Activated T-helper 1 cell treated with anti-CD3 and anti-CD28 coated beads, Interleukin-12 subunit alpha, Interleukin-12 subunit beta, Interleukin-2, Interleukin-4 antibody, amounts not matched to agents 30 ng/mL and 10 ng/mL and 1 ng/mL, durations not matched to agents 14 hours and 24 hours and 36 hours (primary cell): ENCODE measurements at places on chromosomes 16 and 17. TPM values are rescaled to one million over a fixed set of nuclear protein-coding genes. Genes with fewer than 3 reads are reported as not detected.

DNA sequence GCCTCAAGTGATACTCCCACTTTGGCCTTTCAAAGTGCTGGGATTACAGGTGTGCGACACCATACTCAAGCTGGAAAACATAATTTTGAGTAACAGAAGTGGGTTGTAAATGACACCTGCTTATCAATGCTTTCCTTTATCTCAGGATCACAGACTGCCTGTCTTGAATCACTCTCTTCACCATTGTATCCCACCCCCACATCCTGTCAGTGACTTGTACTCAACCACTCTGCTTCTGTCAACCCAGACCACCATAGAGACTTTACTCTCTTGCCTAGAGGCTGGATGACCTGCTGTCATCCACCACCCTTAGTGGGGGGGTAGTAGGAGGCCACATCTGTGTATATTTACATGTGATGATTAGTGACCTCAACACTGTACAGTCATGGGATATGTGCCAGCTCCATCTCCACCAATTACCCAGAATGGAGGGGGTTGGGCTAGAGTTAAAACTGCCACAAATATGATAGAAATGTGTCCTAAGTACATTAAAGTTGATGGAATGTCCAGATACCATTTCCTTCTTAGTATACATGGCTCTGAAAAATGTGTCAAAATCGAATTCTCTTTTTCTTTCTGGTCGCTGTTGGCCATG, 338.7 kb downstream of the GRIN2A start:
- H3K27me3 ChIP-seq, result no peaks in the 10 kb centered on the region
- DNase-seq, result no peak
- no peaks in the 10 kb centered on the region for H3K4me1 ChIP-seq

- H3K27me3 ChIP-seq, result no peaks in the 10 kb centered on the region
- H3K4me3 ChIP-seq, result peak overlapping the region; percentile 54
- H3K36me3 ChIP-seq, result peaks cover 20% of the 10 kb centered on the region
Measured at GRCh38 chr17:57604771-57605674, 140.1 kb downstream of the CCDC182 start.

DNA sequence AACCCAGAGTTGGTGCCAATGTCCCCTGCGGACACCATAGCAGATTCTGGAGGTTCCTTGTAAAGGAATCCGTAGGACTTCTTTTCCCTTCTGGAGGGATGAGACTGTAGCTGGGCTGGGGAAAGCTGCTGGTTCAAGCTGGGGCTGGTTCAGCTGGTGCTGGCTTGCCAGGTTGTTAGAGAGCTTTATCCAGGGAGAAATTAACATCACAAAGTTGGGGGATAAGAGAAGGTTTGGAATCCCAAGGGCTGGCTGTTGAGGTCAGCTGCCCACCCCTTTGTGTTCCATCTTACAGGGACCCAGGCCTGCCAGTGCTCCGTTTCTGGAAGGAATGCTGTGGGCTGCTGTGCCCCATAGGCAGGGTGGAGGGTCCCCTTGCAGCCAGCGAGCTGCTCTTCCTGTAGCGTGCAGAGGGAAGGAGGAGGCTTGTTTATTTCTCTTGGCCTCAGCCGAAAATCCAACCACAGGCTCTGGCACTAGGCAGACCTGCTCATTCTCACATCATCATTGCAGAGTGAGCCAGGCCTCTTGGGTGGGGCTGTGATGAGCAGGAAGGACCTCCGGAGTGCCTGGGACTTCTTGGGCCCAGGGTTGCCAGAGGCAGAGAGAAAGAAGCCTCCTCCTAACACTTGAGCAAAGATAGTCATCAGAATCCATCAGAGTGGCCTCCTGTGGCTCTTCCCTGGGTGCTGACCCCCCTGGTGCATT, 251.1 kb downstream of the SEC14L1 start:
- H3K4me1 ChIP-seq, result peaks cover 80% of the 10 kb centered on the region
- peak overlapping the region; percentile 87 for H3K27ac ChIP-seq
- H3K36me3 ChIP-seq, result peaks cover 8% of the 10 kb centered on the region
- DNase-seq, result peak; percentile 61
- H3K4me3 ChIP-seq, result peak overlapping the region; percentile 87

GRCh38 chr16:55434000-55434399, 45.0 kb upstream of the MMP2 start:
- no peaks in the 10 kb centered on the region for H3K36me3 ChIP-seq
- no peaks in the 10 kb centered on the region for H3K4me1 ChIP-seq
- H3K27ac ChIP-seq, result no peak overlapping the region
- H3K4me3 ChIP-seq, result no peak overlapping the region
- DNase-seq, result no peak

GRCh38 chr16:68339214-68339613, 28.4 kb downstream of the PRMT7 start:
- no peaks in the 10 kb centered on the region for H3K27me3 ChIP-seq
- no peak overlapping the region for H3K4me3 ChIP-seq
- DNase-seq, result no peak
- peaks cover 62% of the 10 kb centered on the region for H3K36me3 ChIP-seq

DNA sequence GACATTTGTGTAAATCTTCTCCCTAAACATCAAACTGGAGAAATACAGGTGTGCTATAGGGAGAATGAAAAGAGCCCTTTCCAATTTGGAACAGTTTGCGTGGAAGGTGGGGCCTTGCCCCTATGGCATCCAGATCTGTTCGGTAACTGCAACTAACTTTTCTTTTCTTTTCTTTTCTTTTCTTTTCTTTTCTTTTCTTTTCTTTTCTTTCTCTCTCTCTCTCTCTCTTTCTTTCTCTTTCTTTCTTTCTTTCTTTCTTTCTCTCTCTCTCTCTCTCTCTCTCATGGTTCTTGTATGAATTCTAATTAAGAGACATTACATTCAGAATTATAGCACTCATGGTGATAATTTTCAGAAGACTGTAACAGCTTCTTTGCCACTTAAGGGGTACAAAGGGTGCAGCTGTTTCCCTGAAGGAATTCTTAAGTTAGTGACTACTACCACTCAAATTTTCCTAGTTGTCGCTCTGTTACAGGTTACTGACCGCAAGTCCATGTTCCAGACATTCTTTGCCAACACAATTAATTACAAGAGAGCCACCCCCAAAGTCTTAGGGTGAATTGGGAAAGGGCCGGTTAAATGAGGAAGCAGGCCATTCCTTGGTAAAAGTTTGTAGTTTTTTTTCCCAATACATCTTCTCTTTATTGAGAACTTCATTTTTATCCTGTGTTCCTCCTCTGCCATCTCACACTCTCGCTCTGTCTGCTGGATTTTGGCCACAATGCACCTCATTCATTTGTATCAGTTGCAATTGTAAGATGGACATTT, 69.8 kb downstream of the KSR1 start:
- H3K4me1 ChIP-seq, result peaks cover 89% of the 10 kb centered on the region
- no peak for DNase-seq
- H3K36me3 ChIP-seq, result peaks cover 11% of the 10 kb centered on the region
- no peaks in the 10 kb centered on the region for H3K27me3 ChIP-seq
- peak overlapping the region; percentile 76 for H3K27ac ChIP-seq

DNA sequence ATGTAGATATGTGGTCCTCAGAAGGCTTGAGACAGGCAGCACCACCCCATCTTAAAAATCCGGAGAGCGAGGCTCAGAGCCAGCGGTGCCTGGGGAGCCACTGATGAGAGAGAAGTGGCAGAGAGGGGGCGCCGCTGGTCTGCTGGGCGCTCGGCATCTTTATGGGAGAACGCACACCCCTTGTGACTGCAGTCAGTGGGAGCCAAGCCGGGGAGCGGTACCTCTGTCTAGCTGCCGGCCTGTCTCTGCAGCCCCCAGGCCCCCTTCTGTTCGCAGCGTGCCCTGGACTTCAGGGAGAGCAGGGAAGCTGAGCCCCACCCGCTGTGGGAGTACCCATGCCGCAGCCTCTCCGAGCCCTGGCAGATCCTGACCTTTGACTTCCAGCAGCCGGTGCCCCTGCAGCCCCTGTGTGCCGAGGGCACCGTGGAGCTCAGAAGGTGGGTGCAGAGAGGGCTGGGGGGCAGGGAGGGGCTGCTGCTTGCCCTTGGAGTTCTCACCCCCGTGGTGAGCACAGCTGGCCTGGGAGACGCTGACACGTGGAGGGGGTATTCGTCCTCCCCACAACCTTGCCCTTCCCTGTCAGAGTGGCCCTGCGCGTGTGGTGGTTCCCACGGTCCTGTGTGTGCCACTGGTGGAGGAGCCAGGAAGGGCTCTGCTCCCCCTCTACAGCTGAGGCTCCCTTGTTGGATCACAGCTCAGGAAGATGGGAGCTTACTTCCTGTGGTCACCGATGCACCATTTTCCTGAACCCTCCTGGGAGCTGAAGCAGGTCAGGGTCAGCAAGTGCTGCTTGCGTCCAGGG, 44.8 kb downstream of the PRMT7 start:
- peaks cover 40% of the 10 kb centered on the region for H3K4me1 ChIP-seq
- peaks cover 2% of the 10 kb centered on the region for H3K27me3 ChIP-seq

GRCh38 chr17:6212766-6213165, 142.6 kb downstream of the WSCD1 start:
- no peaks in the 10 kb centered on the region for H3K4me1 ChIP-seq
- no peaks in the 10 kb centered on the region for H3K27me3 ChIP-seq
- H3K36me3 ChIP-seq, result no peaks in the 10 kb centered on the region
- no peak overlapping the region for H3K27ac ChIP-seq

- H3K4me1 ChIP-seq, result no peaks in the 10 kb centered on the region
- H3K36me3 ChIP-seq, result no peaks in the 10 kb centered on the region
- peaks cover 17% of the 10 kb centered on the region for H3K27me3 ChIP-seq
- H3K4me3 ChIP-seq, result no peak overlapping the region
- no peak overlapping the region for H3K27ac ChIP-seq
Measured at GRCh38 chr17:62802561-62803205, 5.4 kb downstream of the MARCHF10 start.

DNA sequence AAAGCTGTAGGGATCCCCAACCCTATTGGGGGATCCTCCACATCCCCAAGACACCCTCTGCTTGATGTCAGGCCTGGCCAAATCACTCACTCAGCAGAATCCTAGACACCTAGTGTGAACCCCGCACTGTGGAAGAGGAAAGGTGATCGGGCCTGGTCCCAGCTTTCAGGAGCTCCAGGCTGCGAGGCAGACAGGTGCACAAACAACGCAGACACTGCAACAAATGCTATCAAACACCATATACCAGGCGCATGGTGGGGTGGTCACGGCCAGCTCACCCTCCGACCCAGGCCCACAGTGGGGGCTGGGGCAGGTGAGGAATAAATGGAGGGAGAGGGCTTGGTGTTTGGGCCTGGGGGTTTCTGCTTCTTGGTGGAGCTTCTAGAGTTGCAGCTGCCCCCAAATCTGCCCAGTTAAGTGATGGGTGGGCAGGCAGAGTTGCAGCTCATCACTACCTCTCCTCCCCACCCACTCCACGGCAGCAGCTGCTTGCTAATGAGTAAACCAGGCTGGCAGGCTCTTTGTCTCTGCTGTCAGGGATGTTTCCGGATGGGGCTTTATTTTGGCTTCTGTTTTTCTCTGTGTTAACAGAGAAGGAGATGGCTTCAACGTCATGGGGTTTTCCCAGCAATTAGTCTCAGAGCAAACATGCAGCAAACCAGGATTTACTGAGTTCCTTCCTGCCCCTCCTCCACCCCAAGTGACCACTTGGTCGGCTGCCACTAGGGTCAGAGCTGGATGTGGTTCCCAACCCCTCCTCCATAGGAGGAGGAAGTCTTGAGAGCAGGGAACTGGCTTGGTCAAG, 46.6 kb downstream of the PECAM1 start:
- no peak overlapping the region for H3K4me3 ChIP-seq
- peak overlapping the region; percentile 55 for H3K27ac ChIP-seq
- peak; percentile 16 for DNase-seq
- no peaks in the 10 kb centered on the region for H3K36me3 ChIP-seq
- H3K27me3 ChIP-seq, result peaks cover 2% of the 10 kb centered on the region

GRCh38 chr17:19369107-19369778, 6.7 kb upstream of the B9D1 start:
- H3K27ac ChIP-seq, result no peak overlapping the region
- peaks cover 3% of the 10 kb centered on the region for H3K27me3 ChIP-seq
- peaks cover 47% of the 10 kb centered on the region for H3K4me1 ChIP-seq
- peak overlapping the region; percentile 38 for H3K4me3 ChIP-seq
- peaks cover 2% of the 10 kb centered on the region for H3K36me3 ChIP-seq

- peaks cover 10% of the 10 kb centered on the region for H3K27me3 ChIP-seq
- H3K4me1 ChIP-seq, result no peaks in the 10 kb centered on the region
- H3K36me3 ChIP-seq, result no peaks in the 10 kb centered on the region
- H3K27ac ChIP-seq, result no peak overlapping the region
- H3K4me3 ChIP-seq, result no peak overlapping the region
Measured at GRCh38 chr16:13913374-13914292, 6.3 kb upstream of the ERCC4 start.

- DNase-seq, result no peak
- H3K27ac ChIP-seq, result no peak overlapping the region
- no peak overlapping the region for H3K4me3 ChIP-seq
- peaks cover 22% of the 10 kb centered on the region for H3K4me1 ChIP-seq
Measured at GRCh38 chr17:83067071-83067717, 12.2 kb upstream of the METRNL start.

GRCh38 chr16:72198021-72198711, 26.2 kb upstream of the PMFBP1 start:
- DNase-seq, result no peak
- H3K27me3 ChIP-seq, result no peaks in the 10 kb centered on the region
- H3K4me3 ChIP-seq, result no peak overlapping the region
- no peaks in the 10 kb centered on the region for H3K36me3 ChIP-seq
- no peak overlapping the region for H3K27ac ChIP-seq

GRCh38 chr16:23863511-23864422, 28.0 kb downstream of the PRKCB start:
- peak; percentile 30 for DNase-seq
- peaks cover 82% of the 10 kb centered on the region for H3K4me1 ChIP-seq

DNA sequence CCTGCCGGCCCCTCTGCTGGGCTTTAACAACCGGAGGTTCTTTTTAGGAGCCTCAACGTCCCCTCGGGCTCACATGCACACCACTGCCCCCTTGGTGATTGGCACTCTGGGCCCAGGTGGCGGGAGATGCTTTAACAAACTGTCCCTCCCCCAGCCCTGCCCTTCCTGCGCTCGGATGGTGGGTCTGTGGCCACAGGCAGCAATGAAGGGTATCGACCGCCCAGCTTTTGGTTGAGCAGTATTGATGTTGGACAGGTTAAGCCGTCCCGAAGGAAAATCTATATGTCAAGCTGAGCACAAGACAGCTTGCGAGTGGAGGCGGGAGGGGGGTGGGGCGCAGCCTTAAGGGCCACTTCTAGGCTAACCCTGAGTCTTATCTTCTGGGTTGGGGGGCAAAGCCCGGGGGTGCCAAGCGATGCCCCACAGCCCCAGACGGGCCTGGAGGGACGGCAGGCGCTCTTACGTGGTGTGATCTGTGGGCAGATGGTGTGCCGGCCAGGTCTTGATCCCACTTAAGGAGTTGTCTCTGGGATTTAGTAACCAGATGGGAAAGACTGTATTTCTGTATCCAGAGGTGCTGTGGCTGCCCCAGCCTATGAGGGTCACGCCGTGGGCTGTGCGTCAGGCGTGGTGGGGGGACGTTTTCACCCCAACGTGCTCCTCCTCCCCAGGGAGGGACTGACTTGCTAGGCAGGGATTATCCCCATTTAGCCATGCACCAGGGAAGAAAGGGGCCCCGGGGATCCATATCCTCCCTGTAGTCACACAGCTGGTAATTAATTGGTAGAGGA, 6.2 kb downstream of the GSE1 start:
- H3K4me1 ChIP-seq, result peaks cover 16% of the 10 kb centered on the region
- no peaks in the 10 kb centered on the region for H3K36me3 ChIP-seq
- no peak for DNase-seq
- no peak overlapping the region for H3K27ac ChIP-seq
- H3K27me3 ChIP-seq, result peaks cover 17% of the 10 kb centered on the region
- no peak overlapping the region for H3K4me3 ChIP-seq

Gene SEZ6L2
- total RNA-seq, result 0.16 and 0.32 TPM in 2 replicates

Gene SPATA32
- total RNA-seq, result 0.44 and 0.56 TPM in 2 replicates

Gene SLFN14
- total RNA-seq, result 0.05 and 0.10 TPM in 2 replicates

Gene NPIPB2
- total RNA-seq, result 15.0 and 18.8 TPM in 2 replicates

Gene TMEM238L
- total RNA-seq, result not detected in 2 replicates

Gene FAM222B
- 27.5 and 28.1 TPM in 2 replicates for total RNA-seq

Gene FBXW10
- total RNA-seq, result 0.07 TPM in 1 of 2 replicates, not detected in the other

Gene TERB1
- 0.29 TPM in 1 of 2 replicates, not detected in the other for total RNA-seq

Gene SLC22A31
- 1.3 and 2.6 TPM in 2 replicates for total RNA-seq

Gene CLEC18C
- 0.17 and 0.47 TPM in 2 replicates for total RNA-seq

Gene SHMT1
- 51.5 and 56.2 TPM in 2 replicates for total RNA-seq
